ENCODE measurements at places on chromosomes 7 and 10. TPM values are rescaled to one million over a fixed set of nuclear protein-coding genes. Genes with fewer than 3 reads are reported as not detected.
A peak's percentile ranks its signal among the peaks of the same experiment; 100 is the strongest.

DNA sequence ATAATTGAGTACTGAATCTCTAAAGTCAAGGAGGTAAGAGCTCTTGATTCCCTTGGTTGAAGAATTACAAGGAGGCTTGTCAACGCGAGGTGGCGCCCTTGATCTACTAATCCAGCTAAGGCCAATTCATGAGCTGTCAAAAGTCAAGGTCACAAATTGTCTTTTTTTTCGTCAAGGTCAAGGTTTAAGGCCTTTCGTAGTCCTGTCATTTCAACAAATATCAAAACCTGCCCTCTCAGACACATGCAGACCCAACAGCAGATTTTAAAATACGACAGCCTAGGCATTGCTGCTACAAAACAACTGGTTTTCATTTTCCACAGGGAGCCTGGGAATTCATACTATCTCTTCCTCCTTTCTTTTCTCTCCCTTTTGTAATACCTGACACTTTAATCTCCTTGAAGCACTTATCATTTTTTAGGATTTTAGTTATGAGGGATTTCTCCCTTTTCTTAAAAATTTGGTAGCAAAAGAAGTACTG is 3.6 kb downstream of the HOXA13 start:
- DNase-seq = peak; percentile 89

DNA sequence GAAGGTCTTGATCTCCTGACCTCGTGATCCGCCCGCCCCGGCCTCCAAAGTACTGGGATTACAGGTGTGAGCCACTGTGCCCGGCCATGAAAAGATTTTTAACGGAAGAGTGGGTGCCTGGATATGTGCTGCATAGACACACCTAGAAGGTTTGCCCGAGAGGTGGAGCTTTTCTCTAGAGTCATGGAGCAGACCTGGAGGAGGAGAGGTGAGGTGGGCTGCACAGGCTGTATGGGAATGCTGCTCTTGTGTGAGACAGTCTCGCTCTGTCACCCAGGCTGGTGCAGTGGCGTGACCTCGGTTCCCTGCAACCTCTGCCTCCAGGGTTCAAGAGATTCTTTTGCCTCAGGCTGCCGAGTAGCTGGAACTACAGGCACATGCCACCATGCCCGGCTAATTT is 103.3 kb downstream of the ACTR3B start:
- no peak for DNase-seq

DNA sequence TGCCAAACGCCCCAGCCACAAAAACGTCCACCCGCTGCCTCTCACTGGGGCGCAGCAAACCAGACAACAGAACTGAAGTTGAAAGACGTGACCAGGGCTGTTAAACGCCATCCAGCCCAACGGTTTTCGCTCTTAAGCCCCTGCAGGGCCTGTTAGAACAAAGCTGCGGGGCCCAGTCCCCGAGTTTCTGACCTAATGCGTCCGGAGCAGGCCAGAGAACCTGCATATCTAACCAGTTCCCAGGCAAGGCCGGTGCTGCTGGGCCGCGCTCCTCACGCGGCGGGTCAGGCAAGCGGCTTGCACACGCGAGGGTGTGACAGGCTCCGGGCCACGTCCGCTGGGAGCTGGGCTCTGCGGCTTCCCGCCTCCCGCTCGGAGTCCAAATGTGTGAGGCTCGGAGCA is 87.0 kb downstream of the PTPRN2 start:
- DNase-seq = no peak

GRCh38 chr7:18693406-18693805 is 197.9 kb downstream of the HDAC9 start:
- peak; percentile 74 for DNase-seq

- no peak for DNase-seq
Observed at GRCh38 chr7:8444468-8444769, 11.0 kb downstream of the NXPH1 start.

DNA sequence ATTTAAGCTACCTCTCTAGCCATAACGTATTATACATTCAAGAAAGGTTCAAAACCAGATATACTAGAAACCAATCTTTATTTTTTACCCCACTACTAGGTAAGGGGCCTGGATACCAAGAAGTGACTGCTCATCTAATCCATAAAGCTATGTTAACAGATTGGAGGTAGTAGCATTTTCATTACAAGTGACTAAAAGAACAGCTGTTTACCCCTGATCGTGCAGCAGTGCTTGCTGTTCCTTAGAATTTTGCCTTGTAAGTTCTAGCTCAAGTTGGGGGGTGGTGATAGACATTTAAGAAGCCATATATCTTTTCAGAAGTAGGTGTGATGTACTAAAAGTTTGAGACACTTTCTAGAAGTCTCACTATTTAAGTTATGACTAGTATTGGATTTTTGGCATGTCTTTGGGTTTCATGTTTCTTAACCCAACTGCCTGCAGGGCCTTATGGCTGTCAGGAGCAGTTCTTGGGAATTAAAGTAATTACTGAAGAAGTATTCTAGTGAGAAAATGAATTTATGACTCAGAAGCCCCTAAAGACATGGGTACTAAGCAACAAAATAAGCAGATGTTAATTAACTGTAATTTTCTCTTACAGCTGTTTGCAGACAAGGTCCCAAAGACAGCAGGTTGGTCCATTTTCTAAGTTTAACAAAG is 2.3 kb downstream of the PPIA start:
- no peak for DNase-seq

GRCh38 chr10:110420401-110421193 is 77.1 kb upstream of the DUSP5 start:
- no peak for DNase-seq

DNA sequence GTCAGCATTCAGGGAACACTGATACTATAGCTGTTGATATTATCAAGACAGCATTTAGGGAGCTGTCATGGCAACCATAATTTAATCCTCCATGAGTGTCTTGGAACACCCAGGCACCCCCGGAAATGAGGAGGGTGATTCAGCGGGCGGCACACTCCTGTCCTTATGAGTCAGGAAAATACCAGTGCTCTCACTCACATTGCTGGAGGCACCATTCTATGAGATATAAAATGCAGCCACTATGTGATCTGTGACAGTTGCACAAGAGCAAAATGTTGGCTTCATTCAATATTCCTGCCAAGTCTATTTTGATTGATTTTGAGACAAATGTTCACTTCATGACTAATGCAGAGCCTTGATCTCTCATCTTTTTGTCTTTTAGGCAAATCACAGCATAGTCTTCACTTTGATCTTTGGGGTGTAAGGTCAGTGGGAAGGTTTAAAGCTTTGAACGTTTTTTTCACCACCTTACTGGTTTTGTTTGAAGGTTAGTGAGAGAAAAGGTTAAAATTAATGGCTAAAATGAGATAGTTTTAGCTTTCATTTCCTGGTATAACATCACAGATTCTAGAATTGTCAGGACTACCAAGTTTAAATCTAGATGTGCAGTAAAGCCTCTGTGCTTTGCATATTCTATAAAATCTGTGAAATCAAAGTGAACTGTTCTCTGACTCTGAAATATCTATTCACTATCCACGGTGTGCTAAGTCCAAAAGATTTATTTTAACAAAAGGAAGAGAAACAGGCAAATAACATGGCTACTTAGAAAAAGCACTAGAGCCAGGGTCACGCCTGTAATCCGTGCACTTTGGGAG is 12.4 kb upstream of the ARHGAP12 start:
- DNase-seq = peak; percentile 83

- no peak for DNase-seq
Observed at GRCh38 chr7:27184337-27185012, 557 bp downstream of the HOXA11 start.

- no peak for DNase-seq
Observed at GRCh38 chr7:17520941-17521340, 222.5 kb downstream of the AHR start.

DNA sequence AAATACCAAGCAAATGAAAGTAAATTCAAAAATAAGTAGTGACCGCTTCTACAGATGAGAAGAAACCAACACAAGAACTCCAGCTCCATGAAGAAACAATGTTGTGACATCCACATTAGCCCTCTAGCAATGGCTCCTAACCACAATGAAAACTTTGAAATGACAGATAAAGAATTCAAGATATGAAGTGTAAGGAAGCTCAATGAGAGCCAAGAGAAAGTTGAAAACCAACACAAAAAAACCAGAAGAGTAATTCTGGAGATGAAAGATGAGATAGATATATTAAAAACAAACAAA is 68.2 kb upstream of the DDC start:
- no peak for DNase-seq

GRCh38 chr10:112132435-112132834 is 51.1 kb downstream of the GPAM start:
- no peak for DNase-seq

The OPN4 gene
- not detected for total RNA-seq

The CCDC3 gene
- total RNA-seq = 13.6 TPM

The HMX3 gene
- not detected for total RNA-seq

The UTF1 gene
- total RNA-seq = not detected

The GSDME gene
- 33.9 TPM for total RNA-seq

The CCL24 gene
- total RNA-seq = not detected

All from hepatocyte (in vitro differentiated cells).